ENCODE measurements at places on chromosomes 6 and 20.

DNA sequence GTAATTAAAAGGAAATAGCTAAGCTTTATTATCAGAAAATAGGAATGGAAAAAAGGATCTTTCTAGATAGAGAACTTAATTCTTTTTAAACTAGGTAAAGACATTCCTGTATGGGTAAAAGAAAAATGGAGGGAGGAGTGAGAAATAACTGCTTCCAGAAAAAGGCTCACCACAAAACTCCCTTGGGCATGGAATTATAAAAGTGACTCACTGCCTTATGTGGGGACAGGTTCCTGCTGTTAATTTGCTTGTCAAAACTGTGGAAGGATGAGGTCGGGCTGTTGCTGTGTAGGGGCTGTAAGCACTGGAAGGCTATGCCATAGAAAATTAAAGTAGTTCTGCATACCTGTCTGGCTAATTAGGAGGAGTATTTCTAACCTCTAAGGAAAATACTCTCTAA lies 158.7 kb downstream of the UBE3D start:
- peak; percentile 26 for DNase-seq

- no peak for DNase-seq
Measured at GRCh38 chr6:106844930-106845329, 129.6 kb downstream of the CD24 start.

DNA sequence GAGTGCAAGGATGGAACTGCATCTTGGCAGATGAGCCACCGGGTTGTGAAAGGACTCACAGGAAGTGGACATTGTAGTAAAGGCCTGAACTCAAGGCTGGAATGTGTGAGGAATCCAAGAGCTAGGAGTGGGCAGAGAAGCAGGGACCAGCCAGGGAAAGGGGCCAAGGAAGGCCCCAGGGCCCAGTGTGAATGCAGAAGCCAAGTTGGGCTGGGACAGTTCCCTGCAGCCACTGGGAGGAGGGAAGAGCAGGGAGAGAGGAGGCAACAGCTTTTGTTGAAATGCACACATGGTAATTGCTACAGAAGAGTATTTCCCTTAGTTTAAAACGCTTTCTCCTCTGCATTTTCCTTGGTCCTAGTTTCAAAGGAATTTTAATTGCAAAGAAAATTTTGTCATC lies 34.6 kb downstream of the CDH22 start:
- DNase-seq: no peak

DNA sequence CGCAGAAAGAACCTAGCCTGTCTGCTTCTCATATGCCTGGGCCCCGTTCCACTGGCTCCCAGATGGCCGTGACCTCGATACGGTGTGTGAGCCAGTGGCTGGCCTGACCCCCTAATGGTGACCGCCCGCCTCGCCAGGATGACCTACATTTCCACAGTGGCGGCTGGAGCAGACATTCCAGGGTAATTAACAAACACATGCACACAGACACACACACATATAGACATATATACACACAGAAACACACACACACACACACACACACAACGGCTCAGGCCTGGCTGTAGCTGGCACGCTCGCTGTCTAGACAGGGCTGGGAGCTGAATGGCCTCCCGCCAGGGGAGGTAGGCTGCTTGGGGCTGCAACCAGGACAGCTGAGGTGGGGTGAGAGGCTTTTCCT lies 227.1 kb downstream of the ANKRD60 start:
- no peak for DNase-seq

DNA sequence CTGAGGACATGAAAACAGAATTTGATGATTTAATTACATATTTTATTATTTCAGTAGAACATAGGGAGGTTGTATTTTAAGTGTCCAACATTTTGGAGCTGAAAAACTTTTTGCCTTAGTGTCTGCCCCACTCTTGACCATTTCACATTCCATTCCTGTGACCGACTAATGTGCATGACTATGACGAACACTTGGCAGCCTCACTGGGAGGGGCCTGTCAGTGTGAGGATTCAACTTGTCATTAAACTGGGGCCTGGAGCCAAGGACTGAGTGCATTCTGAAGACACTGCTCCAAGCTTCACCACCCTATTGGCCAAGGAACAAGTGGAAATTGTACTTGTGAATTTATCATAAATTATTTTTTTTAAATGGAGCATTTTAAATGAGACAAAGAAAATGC lies 661.3 kb downstream of the BCKDHB start:
- DNase-seq: peak; percentile 50

GRCh38 chr6:108796875-108797274 lies 51.3 kb upstream of the ARMC2 start:
- DNase-seq: no peak

DNA sequence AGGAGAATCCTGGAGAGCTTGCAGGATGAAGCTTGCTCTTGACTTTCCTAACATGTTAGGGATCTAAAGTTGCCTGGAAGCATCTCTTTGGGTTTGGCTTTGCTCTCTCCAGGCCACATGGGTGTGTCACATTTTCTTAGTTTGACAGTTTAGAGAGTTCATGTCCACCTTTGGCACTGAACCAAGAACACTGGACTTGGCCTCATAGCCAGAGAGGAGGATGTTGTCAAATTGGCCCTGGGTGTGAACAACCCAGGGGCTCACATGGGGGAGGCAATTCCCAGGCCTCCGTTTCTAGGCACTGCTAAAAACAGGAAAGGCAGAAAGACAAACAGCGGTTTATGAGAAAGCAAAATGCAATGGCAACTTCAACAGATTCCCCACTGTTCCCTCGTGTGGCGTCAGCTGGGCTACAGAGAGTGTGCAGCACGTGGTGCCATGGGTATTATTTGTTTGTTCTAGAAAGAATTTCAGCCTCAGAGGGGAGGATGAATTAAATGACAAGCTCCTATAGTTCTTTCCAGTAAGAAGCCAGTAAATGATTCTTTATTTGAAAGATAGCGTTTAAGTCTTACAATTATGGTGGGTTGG lies 93.9 kb downstream of the CLIC5 start:
- no peak for DNase-seq

DNA sequence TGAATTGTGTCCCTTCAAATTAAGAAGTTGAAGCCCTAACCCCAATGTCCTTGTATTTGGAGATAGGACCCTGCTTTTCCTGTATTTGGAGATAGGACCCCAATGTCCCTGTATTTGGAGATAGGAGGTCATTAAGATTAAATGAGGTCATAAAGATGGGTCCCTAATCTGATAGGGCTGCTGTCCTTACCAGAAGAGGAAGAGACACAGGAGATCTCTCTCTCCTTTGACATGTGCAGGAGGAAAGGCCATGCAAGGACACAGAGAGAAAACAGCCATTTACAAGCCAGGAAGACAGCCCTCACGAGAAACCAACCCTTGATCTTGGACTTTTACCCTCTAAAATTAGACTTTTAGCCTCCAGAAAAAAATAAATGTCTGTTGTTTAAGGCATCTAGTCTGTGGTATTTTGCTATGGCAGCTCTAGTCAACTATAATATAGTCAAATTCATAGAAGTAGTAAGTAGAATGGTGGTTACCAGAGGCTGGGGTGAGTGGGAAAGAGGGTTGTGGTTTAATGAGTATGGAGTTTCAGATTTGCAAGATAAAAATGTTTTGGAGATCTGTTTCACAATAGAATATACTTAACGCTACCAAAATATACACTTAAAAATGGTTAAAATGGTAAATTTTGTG lies 59.3 kb downstream of the UBE3D start:
- DNase-seq: no peak

- DNase-seq: no peak
Measured at GRCh38 chr20:48231253-48231930, 446.1 kb upstream of the SULF2 start.

DNA sequence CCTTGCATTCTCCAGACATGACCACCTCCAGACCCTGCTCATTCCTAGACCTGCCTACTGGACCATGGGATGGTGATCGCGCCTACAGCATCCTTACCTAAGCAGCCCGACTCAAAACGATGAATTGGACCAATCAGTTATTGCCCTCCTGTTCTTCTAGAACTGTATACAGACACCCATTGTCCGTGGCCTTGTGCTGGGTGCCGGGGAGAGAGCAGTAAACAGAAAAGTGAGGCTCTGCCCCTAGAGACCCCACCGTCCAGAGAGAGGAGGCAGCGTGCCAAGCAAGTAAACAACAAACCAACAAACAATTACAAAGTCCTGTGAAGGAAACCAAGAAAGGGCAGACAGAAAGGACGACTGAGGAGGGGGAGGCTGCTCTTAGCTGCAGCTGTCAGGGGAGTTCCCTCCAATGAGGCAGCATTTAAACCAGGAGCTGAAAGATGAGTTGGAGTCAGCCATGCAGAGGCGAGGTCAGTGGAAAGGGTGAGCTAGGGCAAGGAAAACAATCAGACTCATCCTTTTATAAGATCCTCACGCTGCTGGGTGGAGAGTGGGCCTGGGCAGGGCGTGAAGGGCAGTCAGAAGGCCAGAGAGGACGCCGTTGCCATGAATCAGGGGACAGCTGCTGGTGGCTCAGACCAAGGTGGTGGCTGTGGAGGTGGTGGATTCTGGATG lies 37.6 kb upstream of the BLCAP start:
- DNase-seq: no peak

DNA sequence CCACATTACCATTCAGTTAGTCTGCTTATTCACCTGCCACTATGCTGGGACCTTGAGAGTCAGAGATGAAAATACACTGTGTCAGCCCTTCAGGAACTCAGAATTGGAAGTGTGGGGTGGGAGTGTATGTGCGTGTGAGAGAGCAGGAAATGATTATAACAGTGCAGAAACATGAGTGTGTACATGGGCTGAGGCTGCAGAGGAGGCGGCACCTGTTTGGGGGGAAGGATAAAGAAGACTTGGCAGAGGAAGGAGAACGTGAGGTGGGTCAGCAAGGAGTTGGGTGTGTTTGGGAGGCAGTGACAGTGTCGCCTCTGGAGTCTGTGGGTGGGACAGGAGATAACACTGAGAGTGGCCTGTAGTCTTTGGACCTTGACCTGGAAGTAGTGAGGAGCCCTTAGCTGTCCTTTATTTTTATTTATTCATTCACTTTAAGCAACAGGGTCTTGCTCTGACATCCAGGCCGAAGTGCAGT lies 3.1 kb downstream of the CHMP4B start:
- no peak for DNase-seq

DNA sequence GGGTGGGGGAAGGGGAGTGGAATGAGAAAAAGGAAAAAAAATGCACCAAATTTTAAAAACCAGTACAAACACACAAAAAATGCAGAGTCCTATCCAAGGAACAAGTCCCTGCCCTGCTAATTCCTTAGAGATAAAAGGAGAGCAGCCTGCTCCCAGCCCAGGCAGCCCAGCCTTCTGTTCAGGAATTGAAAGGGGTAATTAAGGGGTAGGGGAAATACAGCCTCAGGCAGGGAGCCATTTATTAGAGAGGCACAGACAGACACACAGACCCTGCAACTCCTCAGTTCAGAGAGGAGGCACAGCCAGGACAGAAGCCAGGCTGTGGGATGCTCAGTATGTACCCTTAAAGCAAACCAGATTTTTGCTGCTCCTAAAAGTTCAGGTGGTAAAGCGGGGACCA lies 137.2 kb downstream of the EYA2 start:
- DNase-seq: no peak

DNA sequence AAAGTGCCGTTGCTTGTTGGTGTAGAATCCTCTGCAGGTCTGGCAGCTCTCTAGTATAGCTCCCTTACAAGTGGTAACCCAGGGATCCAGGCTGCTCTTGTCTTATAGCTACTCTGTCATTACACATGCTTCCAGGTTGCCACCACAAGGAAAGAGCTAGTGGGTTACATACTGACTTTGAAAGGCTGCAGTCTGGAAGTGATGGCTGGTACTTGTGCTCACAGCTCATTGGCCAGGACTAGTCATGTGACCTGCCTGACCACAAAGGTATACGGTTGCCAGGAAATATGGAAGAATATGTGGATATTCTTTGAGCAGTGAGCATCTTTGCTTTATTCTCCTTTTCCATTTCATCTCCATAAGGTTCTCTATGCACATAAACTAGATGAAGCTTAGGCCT lies 46.0 kb downstream of the RREB1 start:
- peak; percentile 33 for DNase-seq

- no peak for DNase-seq
Measured at GRCh38 chr20:51029556-51029955, 6.6 kb upstream of the KCNG1 start.

- DNase-seq: peak; percentile 96
Measured at GRCh38 chr20:44089987-44090674, 96.9 kb downstream of the JPH2 start.

GRCh38 chr6:42724825-42725224 lies 2.4 kb upstream of the PRPH2 start:
- DNase-seq: no peak

DNA sequence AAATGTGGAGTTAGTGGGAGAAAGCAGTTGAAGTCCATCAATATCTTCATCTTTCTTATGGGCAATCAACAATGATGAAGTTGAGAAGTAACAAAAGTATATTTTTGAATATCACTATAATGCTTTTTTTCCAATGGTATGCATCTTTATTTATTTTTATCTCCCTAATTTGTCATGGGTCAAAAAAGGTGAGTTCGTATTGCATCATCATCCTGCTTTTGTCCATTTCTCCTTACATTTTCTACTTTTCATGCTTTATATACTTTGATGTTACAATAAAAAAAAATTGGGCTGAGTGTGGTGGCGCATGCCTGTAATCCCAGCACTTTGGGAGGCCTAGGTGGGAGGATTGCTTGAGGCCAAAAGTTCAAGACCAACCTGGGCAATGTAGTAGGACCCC lies 101.2 kb upstream of the STXBP5 start:
- no peak for DNase-seq

DNA sequence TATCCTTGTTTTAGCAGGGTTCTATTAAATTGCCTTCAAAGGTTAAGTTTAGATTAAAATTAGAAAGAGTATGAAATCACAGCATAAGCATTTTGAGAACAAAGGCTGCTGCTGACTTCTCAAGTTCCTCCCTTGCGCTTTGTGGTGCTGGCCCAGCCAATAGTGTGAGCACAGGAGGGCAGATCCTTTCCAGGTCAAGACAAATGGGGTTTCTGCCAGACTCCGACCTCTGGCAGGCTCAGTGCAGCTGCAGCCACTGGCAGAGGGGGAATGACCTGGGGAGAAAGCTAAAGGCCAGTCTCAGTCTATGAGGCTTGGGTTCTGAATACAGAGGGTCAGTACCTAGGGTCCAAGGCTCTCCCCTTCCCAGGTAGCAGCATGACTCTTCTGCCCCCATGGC lies 27.0 kb downstream of the CLIC5 start:
- no peak for DNase-seq

DNA sequence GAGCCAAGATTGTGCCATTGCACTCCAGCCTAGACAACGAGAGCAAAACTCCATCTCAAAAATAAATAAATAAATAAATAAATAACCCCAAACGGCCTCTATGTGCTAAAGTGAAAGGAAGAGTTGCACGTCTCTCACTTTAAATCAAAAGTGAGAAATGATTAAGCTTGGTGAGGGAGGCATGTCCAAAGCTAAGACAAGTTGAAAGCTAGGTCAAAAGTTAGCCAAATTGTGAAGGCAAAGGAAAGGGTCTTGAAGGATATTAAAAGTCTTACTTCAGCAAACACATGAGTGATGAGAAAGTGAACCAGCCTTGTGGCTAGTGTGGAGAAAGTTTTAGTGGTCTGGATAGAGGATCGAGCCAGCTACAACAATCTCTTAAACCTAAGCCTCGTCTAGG lies 14.3 kb downstream of the ZBP1 start:
- no peak for DNase-seq

- no peak for DNase-seq
Measured at GRCh38 chr20:10696650-10697049, 22.9 kb upstream of the JAG1 start.
